ENCODE measurements at places on chromosomes 4 and X. TPM values are rescaled to one million over a fixed set of nuclear protein-coding genes. Genes with fewer than 3 reads are reported as not detected.

The SLC10A4 gene
- total RNA-seq: 4.4 TPM

The KLB gene
- total RNA-seq: 0.14 TPM

The SPANXC gene
- not detected for total RNA-seq

The FAM184B gene
- total RNA-seq: 0.01 TPM

The STOX2 gene
- total RNA-seq: 2.3 TPM

The CCDC110 gene
- not detected for total RNA-seq

The ADGRG2 gene
- 11.1 TPM for total RNA-seq

The GABRQ gene
- total RNA-seq: 0.15 TPM

The PGM2 gene
- total RNA-seq: 12.8 TPM

The SERTM2 gene
- not detected for total RNA-seq

The H2BW1 gene
- not detected for total RNA-seq

The PDZD11 gene
- 91.0 TPM for total RNA-seq

The IGSF1 gene
- 0.28 TPM for total RNA-seq

The SSX4B gene
- not detected for total RNA-seq

The S100P gene
- 184 TPM for total RNA-seq

The SPANXA1 gene
- 0.24 TPM for total RNA-seq

The NLGN4X gene
- total RNA-seq: 0.03 TPM

The ITGB1BP2 gene
- 0.44 TPM for total RNA-seq

The BEX2 gene
- total RNA-seq: 8.7 TPM

The RAB41 gene
- not detected for total RNA-seq

The PPP4R3C gene
- not detected for total RNA-seq

The PABPC1L2B gene
- total RNA-seq: not detected

The DUSP9 gene
- total RNA-seq: 1.5 TPM

The TCEAL1 gene
- 34.3 TPM for total RNA-seq

The FGFBP2 gene
- total RNA-seq: 0.37 TPM

The REELD1 gene
- total RNA-seq: not detected

The RPS6KA6 gene
- 5.2 TPM for total RNA-seq

The GAK gene
- total RNA-seq: 46.9 TPM

The FGFBP1 gene
- 2.6 TPM for total RNA-seq

The ERVMER34-1 gene
- total RNA-seq: 0.71 TPM

The NRK gene
- total RNA-seq: not detected

The ADGRG4 gene
- not detected for total RNA-seq

The MAGEA3 gene
- 3.1 TPM for total RNA-seq

The GLRB gene
- 1.00 TPM for total RNA-seq

The PLP2 gene
- 324 TPM for total RNA-seq

The CLNK gene
- not detected for total RNA-seq

The AADAT gene
- 7.7 TPM for total RNA-seq

The CABS1 gene
- not detected for total RNA-seq

The LDB2 gene
- not detected for total RNA-seq

The PROM1 gene
- total RNA-seq: 0.58 TPM

The RHOXF2 gene
- not detected for total RNA-seq

The ADGRL3 gene
- total RNA-seq: 0.06 TPM

The COX7B2 gene
- not detected for total RNA-seq

The MAGEB10 gene
- not detected for total RNA-seq

The HAND2 gene
- total RNA-seq: 0.41 TPM

The MAGEA12 gene
- total RNA-seq: 0.29 TPM

The CLDN34 gene
- total RNA-seq: not detected

The TCP11X2 gene
- not detected for total RNA-seq

The C4orf36 gene
- 1.6 TPM for total RNA-seq

The SPACA5 gene
- total RNA-seq: not detected

The GPC3 gene
- not detected for total RNA-seq

The NAA11 gene
- not detected for total RNA-seq

The PLP1 gene
- total RNA-seq: not detected

The SSX1 gene
- not detected for total RNA-seq

The DNAAF6 gene
- not detected for total RNA-seq

The ENPEP gene
- 0.06 TPM for total RNA-seq

The GC gene
- not detected for total RNA-seq

The NHSL2 gene
- 0.29 TPM for total RNA-seq
